ENCODE measurements at places on chromosomes 13 and 19.
A peak's percentile ranks its signal among the peaks of the same experiment; 100 is the strongest.

- no peak for DNase-seq
Observed at GRCh38 chr19:47786566-47786965, 8.1 kb downstream of the SELENOW start.

DNA sequence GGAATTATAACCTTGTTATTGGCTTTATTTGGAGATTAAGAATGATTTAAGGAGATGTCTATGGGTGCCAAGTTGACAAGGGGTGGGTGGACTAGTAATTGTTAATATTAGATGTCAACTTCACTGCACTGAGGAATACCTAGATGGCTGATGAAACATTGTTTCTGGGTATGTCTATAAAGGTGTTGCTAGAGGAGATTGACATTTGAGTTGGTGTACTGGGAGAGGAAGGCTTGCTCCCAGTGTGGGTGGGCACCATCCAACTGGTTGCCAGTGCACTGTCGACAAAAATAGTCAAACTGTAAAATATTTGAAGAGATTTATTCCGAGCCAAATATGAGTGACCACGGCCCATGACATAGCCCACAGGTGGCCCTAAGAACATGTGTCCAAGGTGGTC, 378.8 kb downstream of the NDFIP2 start:
- DNase-seq, result no peak

GRCh38 chr19:19009951-19010350, 23.4 kb downstream of the SUGP2 start:
- no peak for DNase-seq

DNA sequence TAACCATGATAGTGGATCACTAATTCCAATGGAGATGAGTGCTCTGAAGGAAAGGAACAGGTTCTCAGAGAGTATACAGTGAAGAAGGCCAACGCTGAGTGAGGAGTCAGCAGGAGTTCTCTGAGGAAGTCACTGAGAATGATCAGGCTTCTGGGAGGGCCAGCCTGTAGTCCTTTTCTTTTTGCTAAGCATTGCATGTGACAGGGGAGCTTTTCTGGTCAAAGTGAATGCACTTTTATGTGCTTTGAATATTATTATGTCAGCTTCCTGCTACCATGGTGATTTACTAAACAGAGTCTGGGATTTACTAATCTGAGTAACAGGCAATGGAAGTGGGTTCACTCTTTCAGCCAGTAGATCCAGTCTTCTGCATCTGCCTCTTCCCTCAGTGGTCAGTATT, 81.1 kb upstream of the SERP2 start:
- no peak for DNase-seq

DNA sequence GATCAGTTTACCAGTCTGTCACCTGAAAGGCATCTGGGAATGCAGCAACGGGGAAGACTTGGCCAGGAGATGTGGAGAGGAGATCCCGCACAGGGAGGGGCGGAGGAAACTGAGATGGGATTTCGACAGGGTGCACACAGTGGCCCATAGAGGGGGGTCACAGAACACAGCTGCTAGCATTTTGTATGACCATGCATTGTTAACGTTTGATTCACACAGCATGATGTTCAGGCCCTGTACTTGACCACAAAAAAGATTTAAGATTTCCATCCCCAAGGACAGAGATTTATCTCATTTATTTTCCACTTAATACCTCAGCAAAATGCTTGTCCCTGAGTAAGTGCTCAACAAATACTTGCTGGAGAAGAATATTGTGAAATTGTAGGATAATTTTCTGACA, 63.2 kb downstream of the RAB20 start:
- DNase-seq, result no peak

- DNase-seq, result no peak
Observed at GRCh38 chr19:6233056-6233826, 46.5 kb downstream of the MLLT1 start.

- DNase-seq, result no peak
Observed at GRCh38 chr19:49631014-49631588, 8.8 kb downstream of the RRAS start.

DNA sequence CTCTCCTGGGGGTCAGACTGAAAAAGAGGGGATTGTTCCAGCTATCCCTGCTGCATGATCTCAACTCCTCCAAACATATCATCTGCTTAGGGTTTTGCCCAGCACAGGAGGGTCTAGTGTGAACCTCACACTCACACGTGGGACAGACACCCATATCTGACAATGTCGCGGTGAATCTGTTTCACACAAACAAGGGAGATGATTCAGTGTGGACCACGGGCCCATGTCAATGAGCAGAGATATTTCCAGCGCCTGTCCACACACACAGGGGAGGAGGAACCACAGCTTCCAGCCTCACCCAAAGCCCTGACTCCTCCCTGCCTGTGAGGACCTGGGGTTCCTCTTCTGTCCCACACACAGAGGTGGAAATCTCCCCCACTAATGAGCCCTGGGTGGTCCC, 29.6 kb upstream of the KIR3DL3 start:
- DNase-seq, result no peak

DNA sequence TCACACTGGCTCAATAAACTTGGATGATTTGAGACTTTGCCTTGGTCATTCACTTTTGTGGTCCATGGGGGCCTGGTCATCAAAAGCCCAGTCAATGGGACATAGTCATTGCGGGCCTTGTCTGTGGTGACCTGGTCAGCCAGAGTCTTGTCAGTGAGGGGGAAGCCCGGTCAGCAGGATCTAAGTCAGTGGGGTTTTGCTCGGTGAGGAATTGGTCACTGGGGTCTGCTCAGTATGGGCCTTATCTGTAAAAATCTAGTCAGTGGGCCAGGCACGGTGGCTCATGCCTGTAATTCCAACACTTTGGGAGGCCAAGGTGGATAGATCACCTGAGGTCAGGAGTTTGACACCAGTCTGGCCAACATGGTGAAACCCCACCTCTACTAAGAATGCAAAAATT, 63.7 kb upstream of the TPM4 start:
- no peak for DNase-seq

- DNase-seq, result no peak
Observed at GRCh38 chr19:51520728-51521127, 10.7 kb downstream of the SIGLEC6 start.

GRCh38 chr13:36158611-36159010, 27.4 kb upstream of the DCLK1 start:
- no peak for DNase-seq

GRCh38 chr13:65855242-65855805, 1374.8 kb downstream of the PCDH9 start:
- DNase-seq, result no peak

GRCh38 chr19:28424077-28424476, 788.9 kb downstream of the UQCRFS1 start:
- DNase-seq, result no peak

GRCh38 chr19:1076951-1077350, 10.0 kb downstream of the ARHGAP45 start:
- DNase-seq, result peak; percentile 76

DNA sequence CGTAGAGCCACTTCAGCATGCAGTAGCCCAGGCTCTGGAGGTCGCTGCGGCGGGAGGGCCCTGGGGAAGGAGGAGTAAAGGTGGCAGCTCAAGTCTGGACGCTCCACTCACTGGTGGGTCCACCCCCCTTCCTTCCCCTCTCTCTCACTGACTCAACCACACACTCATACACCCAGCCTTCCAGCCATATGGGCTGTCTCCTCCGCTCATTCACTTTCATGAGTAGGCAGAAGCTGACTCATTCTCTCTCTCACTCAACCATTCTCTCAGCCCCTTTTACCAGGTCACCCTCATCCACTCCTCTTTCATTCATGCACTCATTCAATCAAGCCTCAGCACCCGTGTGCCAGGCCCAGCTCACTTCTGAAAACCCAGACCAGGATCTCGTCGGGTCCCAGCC, 27.5 kb upstream of the SIGLEC11 start:
- no peak for DNase-seq

DNA sequence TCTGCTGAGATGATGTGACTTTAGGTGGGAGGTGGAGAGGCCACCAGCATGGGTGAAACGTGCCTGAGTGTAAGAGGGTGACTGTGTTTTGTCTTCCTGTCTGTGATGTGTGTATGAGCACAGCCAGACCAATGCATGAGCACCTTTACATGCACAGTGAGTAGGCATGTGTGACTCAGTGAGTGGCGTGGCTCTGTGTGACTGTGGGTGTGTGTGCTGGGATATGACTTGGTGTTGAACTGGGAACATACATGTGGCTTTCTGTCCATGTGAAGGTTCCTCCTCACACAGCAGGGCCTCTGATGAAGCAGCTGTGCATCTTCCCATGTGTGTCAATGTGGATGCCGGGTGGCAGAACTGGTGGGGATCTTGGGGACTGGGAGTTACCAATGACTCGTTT, 19.9 kb upstream of the LGALS13 start:
- no peak for DNase-seq

- no peak for DNase-seq
Observed at GRCh38 chr19:34664168-34664567, 12.8 kb downstream of the SCGB2B2 start.

- no peak for DNase-seq
Observed at GRCh38 chr13:27774169-27774568, 18.1 kb upstream of the GSX1 start.

GRCh38 chr19:52297601-52298364, 814 bp downstream of the ZNF480 start:
- DNase-seq, result no peak

DNA sequence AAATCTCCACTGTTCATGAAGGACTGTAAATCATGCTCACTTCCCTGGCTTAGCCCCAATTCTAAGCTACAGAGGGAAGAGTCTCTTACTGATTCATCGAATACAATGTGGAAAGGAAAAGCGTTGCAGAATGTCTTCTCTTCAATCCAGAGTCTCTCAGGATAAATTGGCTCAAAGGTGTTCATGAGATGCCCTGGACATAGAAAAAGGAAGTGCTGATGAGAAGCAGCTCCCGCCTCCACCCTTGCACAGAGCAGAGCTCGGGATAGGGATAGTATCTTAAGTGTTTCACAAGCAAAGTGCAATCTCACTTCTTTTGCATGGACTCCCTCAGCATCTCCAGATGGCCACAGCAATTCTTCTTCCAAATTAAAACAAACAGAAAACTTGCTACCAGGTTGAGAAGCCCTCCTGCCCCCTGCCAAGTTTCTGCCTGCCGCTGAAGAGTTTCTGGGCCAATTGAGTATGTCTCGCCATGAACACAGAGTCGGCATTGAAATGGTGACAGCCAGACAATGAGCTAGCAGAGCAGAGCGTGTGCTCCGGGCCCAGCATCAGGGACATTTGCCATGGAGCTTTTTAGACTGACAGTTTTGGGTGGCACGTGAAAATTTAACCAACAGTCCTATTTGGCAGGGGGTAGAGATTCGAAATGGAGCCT, 85.7 kb downstream of the C13orf42 start:
- DNase-seq, result no peak

- DNase-seq, result no peak
Observed at GRCh38 chr19:15534957-15535864, 26.9 kb downstream of the CYP4F22 start.

DNA sequence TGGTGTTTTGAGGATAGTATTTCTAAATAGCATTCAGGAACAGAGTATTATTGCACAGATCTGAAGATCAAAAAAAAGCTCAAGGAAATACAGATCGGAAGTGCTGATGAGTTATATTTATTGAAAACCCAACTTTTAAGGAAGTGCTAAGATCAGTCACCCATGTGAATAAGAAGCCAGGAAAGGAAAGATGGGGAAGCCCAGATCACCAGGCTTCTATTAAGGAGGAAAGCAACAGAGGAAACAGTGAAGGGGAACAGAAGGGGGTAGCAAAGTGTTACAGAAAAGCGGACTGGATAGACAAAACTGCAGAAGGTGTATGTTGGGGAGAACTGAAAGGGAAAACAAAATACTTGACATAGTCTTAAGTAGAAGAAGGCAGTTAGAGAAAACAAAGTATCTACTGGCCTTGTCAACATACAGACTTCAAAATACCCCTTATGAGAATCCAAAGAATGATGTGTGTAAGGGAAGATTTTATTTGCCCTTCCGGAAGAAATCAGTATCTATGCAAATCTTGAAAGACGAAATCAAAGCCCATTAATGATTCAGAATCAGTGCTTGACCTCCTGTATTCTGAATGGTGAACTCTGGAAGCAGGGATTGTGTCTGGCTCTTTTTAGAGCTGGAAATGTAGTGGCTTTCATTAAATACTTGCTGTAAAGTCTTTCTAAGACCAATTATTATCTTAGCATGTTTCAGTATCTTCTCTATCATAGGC, 12.1 kb downstream of the UFM1 start:
- no peak for DNase-seq

DNA sequence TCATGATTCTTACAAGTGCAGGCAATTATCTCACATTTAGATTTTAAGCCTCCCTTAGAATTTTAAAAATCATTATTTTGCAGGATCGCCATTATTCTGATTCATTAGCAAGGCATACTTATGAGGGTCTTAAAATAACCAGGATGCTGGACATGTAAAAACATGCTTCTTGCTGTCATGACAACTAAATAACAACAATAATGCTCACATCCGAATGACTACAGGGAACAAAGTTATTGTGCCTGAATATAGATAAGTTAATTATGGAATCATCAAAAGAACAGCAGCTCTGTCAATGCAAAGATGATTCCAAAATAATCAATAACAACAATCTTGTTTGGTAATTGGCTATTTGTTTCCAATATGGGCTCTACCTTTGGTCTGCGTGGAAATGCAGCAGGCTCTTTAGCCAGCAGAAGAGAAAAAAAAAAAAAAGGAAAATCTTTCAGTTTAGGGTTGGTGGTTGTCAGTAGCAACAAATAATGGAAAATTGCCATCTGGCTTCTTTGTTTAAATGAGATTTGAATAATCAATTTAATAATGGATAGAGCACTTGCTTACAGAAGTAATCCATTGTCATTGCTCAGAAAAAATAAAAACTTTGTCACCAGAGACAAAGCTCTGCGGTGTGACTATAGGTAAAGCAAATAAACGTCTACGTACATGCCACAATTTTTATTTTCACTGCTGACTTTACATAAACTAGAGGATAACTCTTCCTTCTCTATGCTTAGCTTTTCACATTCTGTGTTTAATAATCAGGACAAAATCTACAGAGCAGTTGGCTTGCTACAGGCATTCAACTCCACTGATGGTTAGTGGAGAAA, 468.9 kb upstream of the TSHZ3 start:
- no peak for DNase-seq

DNA sequence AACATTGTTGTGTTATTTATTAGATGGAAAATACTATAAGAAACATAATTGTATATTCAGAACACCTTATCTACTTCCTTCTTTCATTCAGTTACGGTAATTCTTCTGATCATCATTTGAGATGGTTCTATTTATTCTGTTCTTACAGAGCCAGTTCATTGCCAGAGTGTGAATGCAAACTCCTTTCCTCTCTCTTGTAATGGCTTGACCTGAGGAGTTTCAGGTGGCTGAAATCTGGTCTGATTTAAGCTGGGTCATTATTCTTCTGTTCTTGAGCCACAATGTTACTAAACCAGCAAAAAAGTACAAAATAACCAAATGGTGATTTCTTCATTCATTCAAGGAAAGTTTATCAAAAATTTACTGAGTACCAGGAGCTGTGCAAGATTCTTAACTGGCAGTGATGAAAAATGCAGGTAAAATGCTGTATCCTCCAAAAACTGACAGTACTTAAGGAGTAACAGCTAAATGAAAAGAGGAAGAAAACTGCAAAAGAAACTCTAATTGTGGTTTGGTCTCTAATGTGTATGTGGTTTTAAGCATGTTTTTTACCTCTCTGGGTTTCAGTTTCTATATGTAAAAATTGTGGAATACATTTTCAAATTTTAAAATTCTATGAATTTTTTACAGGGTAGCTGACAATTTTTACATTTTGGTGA, 182.4 kb upstream of the UFM1 start:
- no peak for DNase-seq

Data from stimulated activated CD4-positive, alpha-beta T cell treated with anti-CD3 and anti-CD28 coated beads, Interleukin-1b, Interleukin-23, amount 100 ng/mL, for 1 hour (primary cell).